Iris pigment epithelial cell (primary cell): ENCODE measurements at places on chromosomes 12 and 14.

GRCh38 chr14:81400202-81400678 is at the start of gene STON2:
STON2 (minus strand) TSS chr14:81400324; CDS start chr14:81398382, 1,942 bp downstream.
- peak; percentile 13 for DNase-seq

DNA sequence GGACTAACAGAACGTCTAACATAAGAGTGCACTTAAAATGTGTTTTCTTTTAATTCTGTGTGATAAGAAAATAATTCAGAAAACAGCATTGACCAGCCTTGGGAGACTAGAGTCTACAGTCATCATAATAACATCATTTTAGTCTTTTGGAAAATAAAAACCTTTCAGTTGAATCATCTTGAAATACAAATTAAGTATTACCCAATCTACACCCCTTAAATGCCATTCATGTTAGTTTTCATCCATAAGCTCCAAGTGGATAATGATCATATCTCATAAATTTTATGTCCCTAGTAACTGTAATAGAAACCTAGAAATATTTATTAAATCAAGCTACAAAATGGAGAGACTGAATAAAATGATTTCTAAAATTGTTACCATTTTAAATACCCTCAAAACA is 32.4 kb downstream of the EPS8 start:
- peak; percentile 53 for DNase-seq

DNA sequence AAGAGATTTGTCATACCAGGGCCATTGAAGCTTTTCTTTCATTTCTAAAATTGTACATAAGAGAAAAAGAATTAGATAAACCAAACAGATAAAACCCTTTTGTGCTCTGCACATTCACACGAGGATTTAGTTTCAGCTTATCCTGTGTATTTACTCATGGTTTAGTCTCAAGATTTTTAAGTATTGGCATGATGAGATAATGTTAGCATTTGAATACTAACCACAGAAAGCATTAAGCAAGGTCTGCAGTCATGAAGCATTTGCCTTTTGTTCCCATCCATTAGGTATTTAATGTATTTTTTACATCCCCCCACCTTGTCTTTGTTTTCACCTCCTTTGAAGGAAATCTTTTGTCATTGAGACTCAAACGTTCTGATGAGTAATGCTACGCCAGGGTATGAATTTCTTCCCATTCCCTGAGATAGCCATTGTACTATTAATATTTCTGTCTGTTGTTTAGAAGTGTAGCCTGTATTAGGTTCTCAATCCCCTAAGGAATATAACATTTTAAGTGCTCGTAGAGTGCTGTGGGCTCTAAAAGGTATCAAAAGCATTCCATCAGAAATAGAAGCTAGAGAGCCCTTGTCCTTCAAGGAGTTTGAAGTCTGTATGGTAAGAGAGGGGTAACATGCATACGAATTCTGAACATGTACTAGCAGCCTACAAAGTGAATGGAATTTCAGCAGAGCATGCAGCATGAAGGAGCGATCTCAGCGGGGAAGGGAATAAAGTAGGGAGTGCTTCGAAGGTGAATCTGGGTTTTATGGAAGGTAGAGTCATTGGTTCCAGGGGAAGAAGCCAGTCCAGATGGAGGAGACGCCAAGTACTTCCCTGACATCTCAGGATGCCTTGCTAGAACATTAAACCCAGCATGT is 22.3 kb downstream of the CRADD start:
- peak; percentile 90 for DNase-seq

DNA sequence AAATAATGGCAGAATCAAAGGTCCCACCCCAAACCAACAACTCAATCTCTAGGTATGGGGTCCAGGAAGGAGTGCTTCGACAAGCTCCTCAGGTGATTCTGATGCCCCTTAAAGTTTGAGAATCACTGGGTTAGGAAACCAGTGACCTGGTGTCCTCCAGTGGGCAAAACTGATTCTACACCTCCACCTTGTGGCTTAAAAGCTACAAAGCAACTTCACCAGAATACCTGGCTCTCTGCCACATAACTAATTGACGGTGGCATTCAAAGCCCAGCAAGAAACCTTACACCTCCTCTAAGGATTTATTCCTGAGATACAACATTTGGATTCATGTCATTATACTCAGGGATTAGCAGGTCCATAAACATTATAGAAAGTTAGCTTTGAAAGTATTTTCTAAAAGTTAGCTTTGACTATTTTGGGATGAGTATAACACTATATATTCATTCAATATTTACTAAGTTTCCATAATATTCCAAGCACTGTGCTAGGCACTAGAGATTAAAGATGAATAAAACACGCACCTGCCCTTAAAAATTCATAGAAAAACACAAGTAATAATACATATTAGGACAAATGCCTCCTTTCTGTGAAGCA is 45.4 kb downstream of the DCAF5 start:
- peak; percentile 63 for DNase-seq

DNA sequence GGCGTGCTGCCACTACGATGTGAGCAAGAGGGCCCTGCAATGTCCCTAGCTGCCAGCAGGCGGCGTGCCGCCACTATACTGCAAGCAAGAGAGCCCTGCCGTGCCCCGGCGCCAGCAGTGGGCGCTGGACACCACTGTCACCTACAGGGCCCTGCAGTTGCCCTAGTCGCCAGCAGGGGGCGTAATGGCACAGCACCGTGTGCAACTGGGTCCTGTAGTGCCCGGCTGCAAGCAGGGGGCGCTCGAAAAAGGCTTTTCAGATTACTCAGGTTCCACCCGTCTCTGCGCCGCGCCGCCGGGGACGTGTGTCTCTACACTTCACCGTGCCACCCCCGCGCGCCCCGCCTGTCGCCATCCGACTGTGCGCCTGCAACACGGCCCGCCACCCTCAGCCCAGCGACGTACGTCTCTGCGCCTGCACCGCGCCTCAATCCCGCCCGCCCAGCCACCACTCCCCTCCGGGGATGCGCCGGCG is 1356.9 kb downstream of the TMEM121 start:
- no peak for DNase-seq

- DNase-seq = no peak
Measured at GRCh38 chr12:13817131-13817530, 164.3 kb downstream of the GRIN2B start.

DNA sequence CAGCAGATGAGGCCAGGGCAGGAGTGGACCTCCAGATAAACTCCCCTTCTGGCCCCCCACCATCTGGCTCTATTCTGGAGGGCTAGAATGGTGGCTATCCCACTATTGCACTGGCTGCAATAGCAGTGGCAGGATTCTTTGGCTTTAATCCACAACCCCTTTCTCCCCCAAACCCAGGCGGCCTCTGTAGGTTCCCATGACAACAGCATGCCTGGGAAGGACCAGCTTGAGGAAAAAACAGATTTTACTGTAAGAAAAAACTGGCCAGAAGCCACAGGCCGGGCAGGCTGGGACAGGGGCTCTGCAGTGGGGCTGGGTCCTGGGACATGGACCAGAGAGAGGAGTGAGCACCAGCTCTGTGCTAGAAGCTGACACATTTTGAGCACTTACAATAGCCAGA is 13.6 kb upstream of the ACVR1B start:
- no peak for DNase-seq

GRCh38 chr14:61145903-61146481 is 135.1 kb downstream of the TMEM30B start:
- DNase-seq = peak; percentile 75

DNA sequence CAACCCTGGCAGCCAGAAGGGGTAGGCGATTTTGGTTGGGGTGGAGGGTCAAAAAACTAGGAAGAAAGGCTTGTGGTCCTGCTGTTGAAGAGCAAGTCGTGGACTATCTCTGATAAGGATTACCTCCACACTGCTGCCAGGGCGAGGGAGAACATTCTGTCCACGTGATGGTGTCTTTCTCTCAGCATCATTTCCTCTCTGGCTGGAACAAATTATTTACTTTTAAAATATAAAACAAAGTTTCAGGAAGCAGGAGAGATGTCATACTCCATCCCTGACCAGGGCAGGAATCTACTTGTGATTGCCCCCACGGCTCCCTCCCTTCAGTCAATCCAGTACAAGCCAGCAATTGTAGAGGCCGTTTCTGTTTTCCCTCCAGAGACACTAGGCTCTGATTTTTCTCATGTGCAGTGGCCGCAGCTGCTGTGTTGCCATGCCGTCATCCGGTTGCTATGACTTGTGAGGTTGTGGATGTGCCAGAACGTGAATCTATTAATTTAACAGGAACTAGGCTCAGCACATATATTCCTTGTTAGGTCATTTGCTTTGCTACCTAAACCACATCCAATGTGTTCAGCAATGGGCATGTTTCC is 61.5 kb upstream of the PTGR2 start:
- peak; percentile 97 for DNase-seq

DNA sequence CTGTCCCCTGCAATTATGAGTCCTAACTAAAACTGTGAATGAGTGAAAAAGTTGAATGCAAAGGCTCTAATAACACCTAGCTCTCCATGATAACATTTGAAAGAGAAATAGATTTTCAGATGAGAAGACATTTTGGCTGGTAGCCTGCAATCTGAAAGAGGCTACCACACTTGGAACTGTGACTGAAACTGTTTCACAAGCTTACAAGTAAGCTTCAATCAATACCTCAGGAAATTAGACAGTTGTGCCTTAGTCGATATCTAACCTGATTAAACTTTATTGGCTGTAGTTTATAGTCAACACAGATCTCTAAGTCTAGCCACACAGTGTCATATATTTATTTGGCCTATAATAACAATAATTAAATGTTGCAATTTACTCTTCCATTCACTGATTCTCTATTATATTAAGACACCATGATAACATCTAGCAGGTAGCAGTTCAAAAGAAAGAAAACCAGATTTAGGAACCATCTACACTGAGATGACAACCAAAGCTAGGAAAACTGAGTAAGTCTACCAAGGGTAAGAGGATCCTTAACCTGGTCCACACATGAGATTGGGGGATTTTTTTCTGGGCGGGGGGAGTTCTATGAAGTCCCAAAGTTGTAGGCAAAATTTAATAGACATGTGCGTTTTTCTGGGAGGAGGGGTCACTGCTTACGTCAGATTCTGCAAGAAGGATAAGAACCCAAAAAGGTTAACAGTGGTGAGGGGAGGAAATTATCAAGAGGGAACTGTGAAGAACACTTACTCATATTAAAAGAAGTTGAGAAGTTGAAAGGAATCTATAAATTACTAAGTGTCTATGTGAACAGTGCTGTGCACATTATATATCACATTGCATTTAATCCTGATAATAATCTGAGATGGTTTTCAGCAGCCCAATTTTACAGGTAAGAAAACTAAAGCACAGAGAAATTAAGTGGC is 65.8 kb downstream of the NUMB start:
- DNase-seq = no peak

GRCh38 chr12:2396448-2396871 is 343.7 kb downstream of the CACNA1C start:
- no peak for DNase-seq

DNA sequence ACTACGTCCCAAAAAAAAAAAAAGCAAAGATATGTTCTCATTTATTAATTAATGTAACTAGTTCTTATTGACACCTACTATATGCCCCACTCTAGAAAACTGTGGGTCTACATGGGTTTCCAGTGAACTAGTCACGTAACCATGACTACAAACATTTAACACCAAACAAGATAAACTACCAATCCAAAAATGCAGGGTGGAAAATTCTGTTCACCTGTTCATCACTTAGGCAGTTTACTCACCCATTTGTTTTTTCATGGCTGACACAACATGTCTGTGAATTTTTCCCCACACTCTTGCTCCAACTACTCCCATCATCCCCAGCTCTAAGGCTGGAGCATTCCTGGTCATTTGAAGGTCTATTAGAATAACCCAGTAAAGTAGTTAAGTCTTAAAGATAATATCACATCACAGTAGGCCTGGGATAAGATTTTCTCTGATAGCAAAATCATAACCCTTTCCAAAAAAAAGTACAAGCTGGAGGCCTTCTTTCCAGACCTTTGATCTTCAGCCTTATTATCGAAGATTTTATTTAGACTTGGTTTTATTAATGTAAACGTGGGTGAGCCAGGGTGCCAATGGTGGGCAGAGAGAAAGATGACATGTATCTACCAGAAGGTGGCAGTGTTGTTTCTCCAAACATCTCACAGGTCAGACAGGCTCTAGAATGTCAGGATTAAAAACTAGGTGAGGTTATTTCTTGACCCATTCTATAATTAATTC is 61.6 kb upstream of the DAAM1 start:
- DNase-seq = peak; percentile 59

DNA sequence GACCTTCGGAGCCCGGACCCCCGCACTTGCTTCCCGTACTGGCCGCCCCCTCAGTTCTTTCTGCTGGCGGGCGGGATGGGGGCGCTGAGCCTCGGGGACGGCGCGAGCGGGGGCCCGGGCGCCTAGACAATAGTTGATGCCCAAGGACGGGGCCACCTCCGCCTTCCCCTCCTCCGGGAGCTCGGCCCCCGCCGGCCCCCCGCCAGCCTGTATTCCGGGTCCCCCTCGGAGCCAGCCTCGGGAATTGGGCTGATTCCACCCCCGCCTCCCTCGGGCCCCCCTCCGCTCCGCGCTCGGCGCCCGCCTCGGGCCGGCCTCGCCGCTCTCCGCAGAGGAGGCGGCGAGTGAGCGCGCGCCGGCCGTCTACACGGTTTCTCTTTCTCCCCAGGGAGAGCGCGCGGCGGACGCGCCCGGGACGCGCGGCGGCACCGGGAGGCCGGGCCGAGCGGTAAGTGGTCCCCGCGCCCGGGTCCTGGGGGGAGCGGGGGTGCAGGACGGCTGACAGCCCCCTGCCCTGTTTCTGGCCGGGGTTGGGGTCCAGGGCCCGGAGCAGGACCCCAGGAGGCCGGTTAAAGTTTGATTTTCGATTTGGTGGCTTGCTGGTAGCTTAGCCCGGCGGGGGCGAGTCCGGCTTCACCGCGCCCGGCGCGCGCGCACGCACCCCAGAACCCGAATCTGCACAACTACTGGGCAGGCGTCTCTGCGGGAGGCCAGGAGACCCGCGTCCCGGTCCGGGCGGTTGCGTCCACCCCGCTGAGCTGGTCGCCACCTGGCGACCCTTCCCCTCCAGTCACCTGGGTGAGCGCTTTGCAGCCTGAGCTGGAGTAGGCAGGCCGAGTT is 413.7 kb downstream of the PCNX1 start:
- peak; percentile 81 for DNase-seq

DNA sequence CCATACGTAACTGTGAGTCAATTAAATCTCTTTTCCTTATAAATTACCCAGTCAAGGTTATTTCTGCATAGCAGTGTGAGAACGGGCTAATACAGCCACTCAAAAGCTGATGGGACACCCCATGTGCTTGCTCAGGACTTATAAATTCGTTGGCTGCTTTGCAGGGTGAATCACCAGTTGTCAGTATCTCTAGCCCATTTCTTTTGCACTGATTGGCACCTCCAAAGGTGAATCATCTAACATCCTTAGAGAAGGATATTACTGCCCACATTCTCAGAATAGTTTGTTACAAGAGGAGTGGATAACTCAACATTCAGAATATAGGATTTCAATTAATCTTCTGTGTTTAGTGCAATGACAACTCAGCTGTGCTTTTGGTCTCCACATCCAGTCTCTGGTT is 601.5 kb downstream of the KCNH5 start:
- DNase-seq = peak; percentile 91

GRCh38 chr12:6195665-6196535 is 4.3 kb upstream of the CD9 start:
- peak; percentile 55 for DNase-seq
